D341Med (cell line): ENCODE measurements at places on chromosomes 7 and 10.

- DNase-seq: no peak
Measured at GRCh38 chr10:121865554-121865953, 62.3 kb downstream of the ATE1 start.

- no peak for DNase-seq
Measured at GRCh38 chr7:102173669-102174068, 113.0 kb upstream of the SH2B2 start.

DNA sequence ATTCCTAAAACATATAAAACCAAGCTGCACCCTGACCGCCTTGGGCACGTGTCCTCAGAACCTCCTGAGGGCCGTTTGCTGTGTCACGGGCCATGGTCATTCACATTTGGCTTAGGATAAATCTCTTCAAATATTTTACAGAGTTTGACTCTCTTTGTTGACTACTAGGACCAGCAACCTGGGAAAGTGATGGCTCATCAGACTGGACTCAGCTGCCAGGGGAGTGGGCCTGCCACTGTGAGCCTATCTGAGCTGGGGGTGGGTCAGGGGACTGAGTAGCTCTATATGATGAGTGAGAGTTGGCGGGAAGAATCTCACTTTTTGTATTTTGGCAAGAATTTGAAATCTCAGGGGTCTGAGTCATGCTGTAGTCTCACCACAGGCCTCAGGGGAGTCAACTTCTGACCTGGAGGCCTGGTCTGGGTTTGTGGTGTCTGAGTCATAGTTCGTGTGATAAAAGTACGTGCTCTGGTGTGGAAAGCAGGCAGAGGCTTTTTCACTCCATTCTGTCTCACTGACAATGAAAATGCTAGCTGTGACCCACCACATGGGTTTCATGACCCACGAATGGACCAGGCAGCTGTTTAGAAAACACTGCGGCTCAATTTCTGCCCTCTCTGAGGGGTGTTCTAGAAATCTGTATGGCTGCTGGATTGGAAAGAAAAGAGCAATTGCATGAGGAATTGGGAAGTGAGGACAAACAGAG, 4.2 kb upstream of the UPP1 start:
- no peak for DNase-seq

GRCh38 chr10:78475437-78475836, 441.8 kb downstream of the RPS24 start:
- DNase-seq: no peak

DNA sequence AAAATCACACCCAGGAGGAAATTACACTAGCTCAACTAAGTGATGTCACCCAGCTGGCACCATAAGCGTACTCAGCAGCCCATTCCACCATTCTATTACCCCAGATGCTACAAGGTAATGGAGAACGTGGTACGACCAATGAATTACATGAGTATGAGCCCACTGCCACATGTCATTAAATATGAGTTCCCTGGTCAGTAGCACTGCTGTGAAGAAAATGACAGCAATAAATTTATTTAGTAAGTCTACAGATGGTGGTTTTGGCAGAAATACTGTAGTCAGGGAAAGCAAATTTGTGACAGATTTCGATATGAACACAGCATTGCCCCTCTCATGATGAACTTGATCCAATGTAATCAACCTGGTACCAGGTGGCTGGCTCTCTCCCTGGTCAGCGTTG, 154.2 kb downstream of the VWC2 start:
- DNase-seq: no peak
